Dermis microvascular lymphatic vessel endothelial cell (primary cell): ENCODE measurements at places on chromosomes 7 and 10.

DNA sequence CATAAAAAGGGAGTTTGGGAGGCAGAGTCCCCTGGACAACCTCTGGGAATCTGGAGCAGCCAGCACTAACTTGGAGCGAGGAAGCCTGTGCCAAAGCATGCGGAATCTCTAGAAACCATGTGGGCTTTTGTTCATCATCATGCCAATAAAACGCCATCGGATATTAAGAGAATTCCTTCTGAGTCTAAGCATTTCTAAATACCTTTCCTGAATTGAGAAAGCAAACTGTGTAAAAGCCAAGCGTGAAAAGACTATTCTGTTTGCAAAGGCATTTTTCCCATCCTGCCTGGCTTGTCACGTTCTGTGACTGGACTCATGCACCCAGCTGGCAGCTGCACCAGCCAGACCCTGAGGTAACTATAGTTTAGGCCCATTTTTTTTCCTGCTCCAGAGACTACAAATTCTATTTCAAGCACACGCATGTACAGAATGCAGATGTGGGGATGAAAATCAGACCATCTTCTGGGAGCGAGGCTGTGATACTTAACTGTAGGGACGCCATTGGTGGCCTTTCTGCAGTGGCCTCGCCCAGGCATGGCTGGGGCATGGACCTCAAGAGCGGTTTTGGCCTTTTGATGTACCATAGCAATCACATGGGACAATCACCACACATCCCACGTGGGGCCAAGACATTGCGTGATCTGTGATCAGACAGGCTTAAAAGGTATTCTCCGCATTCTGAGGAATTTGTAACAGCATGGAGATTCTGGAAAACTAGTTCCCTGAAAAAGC, 218.9 kb downstream of the KIAA1217 start:
- DNase-seq, result no peak

- no peak for DNase-seq
Observed at GRCh38 chr7:127857464-127857841, 173.8 kb downstream of the LRRC4 start.

GRCh38 chr7:7628476-7628875, 12.1 kb upstream of the UMAD1 start:
- no peak for DNase-seq

DNA sequence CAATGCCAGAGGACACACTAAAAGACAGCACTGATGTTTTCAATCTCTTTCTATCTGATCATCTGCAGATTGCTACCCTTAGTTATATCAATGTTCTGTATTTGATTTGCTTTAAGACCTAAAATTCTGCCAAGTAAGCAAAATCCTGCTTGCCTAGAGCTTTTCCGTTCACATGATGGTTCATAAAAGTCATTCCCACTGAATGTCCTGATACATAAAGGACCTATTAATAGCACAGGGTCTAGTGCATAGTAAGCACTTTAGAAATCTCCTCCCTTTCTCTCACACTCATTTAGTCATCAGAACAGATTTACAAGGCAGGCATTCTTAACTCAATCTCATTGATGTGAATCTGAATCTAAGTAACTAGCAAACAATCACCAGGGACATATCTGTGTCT, 68.8 kb downstream of the PCGF5 start:
- no peak for DNase-seq

DNA sequence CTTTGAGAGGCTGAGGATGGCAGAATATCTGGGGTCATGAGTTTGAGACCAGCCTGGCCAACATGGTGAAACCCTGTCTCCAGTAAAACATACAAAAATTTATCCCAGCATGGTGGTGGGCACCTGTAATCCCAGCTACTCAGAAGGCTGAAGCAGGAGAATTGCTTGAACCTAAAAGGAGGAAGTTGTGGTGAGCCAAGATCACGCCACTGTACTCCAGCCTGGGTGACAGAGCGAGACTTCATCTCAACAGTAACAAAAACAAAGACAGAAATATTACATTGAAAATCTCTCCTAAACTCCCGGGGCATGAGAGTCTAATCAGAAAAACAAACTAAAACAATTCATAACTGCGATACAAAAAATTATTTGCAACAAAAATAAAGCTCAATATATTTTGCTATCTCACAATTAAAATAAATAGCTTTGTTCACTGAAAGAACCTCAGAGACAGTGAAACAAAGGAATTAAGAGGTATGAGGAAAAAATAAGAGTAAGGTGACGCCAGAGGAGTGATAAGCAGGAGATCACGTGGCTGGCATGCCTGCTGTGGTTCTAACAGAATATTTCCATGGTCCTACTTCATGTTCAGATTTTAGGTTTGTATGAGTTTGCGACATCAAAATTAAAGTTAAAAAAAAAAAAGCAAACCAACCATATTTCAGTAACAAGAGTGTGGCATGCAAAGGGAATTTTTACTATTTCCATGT, 527.7 kb upstream of the POM121L12 start:
- DNase-seq, result no peak

DNA sequence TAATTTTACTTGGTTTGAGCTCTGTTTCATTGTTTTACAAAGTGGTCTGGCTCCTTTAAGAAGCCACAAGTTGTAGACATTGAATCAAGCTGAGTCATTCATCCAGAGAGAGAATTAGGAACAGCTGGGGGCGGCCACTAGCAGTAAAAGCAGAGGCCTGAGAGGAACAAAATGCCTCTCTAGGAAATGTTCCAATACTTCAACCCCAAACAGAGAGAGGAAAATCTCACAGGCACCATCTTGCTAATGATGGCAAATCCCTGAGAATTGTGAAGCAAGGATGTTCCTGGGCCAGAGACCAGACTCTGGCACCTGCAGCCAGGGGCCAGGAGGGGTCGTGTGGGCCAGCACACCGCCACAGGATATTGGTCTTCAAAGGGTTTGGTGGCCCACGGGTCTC, 26.5 kb upstream of the TRIL start:
- no peak for DNase-seq

GRCh38 chr10:126302826-126303665, 85.2 kb downstream of the ADAM12 start:
- no peak for DNase-seq

DNA sequence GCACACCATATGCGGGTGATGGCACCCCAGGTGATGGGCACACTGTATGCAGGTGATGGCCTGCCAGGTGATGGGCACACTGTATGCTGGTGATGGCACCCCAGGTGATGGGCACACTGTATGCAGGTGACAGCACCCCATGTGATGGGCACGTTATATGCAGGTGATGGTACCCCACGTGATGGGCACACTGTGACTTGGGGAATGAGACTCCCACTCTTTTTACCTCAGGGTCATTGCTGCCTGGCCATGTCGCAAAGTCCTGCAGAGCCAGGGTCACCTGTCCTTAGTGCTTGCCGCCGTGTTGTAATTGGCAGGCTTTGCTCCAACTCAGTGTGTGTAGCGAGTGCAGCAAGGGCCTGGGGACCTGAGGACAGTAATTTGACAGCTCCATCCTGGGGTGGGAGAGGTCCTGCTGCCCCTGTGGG, 7.6 kb upstream of the CCDC201 start:
- DNase-seq, result no peak

- no peak for DNase-seq
Observed at GRCh38 chr7:2307690-2308107, 6.5 kb downstream of the SNX8 start.

DNA sequence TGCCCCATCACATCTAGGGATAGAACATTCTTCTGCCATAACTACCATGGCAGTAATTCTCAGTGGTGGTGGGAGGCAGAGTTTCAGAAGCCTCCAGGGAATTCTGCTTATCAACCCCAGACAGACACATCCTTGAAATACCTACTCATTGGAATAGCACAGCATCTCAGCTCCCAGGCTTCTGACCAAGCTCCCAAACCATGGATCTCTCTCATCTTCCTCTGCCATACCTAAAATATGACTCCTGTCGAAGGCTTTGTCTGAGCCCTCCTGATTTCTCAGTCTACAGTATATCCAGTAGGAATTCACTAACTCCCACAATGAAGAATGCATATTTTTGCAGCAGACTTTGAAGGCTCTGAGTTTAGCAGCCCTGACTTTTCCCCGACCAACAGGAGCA, 687.5 kb downstream of the GRID1 start:
- DNase-seq, result no peak

GRCh38 chr10:43409385-43410109, 561 bp upstream of the HNRNPF start:
- no peak for DNase-seq

GRCh38 chr7:120865191-120865981, 7.4 kb upstream of the TSPAN12 start:
- no peak for DNase-seq

DNA sequence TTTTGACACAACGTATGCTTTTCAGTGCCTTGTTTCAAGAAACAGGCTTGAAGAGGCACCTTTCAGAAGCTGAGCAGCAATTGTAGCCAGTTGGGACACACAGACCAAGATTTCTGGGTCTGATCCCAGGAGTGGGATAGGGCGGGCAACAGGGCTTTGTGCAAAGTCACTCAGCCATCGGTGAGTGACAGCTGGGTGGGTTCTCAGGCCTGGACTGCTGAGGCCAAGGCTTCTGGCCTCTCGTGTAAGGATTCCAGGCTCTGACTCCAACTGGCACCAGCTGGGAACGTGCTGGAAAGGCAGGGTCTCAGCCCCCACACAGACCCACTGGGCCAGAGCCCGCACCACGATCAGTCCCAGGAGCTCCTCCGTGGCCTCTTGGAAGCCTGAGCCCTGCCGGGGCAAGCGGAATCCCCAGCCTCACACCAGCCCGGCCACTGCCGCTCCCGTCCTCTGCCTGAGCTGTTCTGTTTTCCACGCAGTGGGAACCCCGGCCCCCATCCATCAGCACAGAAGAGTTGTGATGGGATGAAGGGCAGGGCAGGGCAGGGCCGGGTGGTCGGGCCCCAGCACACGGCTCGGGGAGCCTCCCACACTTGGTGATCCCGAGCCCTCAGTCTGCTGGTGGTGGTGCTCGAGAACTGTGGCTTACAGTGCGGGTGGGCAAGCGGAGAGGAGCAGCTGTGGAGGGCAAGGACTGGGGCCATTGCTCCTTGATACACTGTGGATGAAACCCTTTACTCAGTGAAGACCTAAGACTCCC, 46.8 kb downstream of the VIPR2 start:
- DNase-seq, result no peak

- DNase-seq, result no peak
Observed at GRCh38 chr7:139683137-139683921, 94.5 kb downstream of the HIPK2 start.

DNA sequence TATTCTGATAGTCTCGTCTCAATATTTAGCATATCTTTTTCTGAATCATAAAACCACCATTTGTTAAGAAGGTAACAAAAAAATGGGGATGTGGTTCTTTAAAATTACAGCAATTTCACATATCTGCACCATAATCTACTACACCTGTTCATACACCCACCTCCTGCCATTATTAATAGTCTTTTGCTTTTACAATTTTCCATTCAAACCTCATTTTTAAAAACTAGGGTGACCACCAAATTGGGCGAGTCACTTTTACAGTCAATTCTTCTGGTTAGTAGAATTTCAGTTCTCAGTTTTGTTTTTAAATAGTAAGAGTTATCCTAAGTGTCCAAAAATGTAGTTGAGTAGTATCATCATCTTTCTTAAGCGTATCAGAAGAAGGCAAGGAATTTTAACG, 48.4 kb upstream of the GSAP start:
- DNase-seq, result no peak

- DNase-seq, result no peak
Observed at GRCh38 chr10:1009071-1009494, 16.6 kb downstream of the IDI2 start.

DNA sequence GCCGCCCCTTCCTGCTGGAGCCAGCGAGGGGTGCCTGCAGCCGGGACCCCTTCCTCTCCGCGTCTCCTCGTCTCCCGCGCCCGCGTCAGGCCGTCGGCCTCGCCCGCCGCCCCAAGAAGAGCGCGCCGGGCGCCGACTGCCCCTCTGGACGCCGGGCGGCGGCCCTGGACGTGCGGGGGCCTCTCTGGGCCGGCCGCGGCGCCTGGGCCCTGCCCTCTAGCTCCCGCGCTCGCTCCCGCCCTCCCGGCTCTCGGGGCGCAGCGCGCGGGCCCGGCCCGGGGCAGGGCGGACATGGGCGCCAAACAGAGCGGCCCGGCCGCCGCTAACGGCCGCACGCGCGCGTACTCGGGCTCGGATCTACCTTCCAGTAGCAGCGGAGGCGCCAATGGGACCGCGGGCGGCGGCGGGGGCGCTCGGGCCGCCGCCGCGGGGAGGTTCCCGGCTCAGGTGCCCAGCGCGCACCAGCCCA, 704 bp downstream of the ZNRF2 start:
- no peak for DNase-seq

DNA sequence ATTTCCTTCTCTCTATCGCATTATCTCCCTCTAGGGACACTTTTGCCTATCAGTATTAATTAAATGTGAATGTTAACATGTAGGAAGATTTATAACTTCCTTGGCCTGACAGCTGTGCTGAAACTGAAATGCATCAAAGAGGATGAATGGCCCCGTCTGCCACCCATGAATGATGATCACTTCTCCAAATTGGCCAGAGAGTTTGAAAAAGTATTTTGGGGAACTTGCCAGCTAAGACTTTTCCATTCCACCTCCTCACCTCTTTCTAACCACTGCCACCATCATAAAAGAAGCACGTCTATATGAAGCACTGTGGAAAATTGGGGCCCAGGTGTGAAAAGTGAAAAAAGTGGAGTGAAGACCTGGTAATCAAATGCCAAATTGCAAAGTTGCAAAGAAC, 25.4 kb upstream of the ST8SIA6 start:
- DNase-seq, result no peak

- DNase-seq, result no peak
Observed at GRCh38 chr7:20906801-20907453, 120.2 kb upstream of the SP8 start.

DNA sequence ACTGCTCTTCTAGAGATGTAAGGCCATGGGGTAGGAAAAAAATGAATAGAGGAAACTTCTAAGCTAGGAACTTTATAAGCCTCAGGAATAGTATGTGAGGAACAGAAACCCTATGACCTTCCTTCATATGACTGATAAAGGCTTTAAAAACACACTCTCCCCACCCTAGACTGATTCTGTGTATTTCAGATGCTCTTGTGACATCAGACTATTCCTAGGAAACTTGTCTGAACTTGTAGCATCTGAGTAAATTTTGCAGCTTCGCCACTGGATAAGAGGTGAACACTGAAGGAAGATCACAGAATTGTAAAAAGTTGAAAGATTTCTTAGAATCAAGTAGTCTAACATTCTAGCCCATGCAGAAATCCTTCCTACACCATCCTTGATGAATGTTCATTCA, 31.0 kb upstream of the CBLL1 start:
- no peak for DNase-seq

DNA sequence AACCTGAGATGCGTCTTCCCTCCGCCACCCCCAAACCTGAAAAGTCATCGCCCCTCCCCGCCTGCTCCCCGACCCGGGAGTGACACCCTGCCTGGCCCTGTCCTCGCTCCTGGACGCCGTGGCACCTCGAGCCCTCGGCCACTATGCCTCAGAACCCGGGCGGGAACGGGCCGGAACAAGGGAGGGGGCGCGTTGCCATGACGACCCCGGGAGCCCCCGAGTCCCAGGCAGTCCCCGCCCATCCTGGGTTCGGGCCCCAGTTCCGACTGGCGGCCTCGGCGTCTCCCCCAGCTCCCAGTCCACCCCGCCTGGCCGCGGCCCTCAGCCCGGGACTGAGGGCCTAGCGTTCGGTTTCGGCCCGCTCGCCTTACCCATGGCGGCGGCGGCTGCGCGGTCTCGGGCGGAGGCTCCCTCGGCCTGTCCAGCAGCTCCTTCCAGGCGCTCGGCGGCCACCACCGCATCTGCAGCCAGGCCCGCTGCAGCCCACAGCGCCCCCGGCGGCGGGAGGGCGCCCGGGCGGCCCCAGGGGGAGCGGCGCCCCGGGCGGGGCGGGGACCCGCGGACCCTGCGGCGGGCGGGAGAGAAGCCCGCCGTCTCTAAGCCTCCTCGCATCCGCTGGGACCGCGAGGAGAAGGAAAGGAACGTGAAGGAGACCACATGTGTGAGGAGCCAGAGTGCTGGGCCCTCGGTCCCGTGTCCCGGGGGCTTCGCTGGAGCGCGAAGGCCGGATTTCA, at the start of gene RUFY2:
RUFY2 (minus strand) TSS at position 463 of the 734 bp plus-strand sequence; CDS start at position 375, 88 bp downstream.
- no peak for DNase-seq
